ENCODE measurements at places on chromosomes 1 and 21. TPM values are rescaled to one million over a fixed set of nuclear protein-coding genes. Genes with fewer than 3 reads are reported as not detected.

DNA sequence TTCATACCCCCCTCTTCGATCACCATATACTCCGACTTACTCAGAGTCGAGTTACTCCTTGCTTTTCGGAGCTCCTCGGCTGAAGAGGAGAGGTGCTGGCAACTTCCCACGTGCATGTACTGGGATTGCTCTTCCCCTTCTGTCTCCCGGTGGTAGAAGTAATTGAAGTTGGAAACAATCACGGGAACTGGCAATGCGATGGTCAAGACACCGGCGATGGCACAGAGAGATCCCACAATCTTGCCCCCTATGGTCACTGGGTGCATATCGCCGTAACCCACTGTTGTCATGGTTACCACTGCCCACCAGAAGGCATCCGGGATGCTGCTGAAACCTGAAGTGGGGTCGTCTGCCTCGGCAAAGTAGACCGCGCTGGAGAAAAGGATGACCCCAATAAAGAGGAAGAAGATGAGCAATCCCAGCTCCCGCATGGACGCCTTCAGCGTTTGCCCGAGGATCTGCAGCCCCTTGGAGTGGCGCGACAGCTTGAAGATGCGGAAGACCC, 1.5 kb downstream of the KCNA3 start:
- DNase-seq: peak; percentile 39
- H3K4me1 ChIP-seq: peaks cover 50% of the 10 kb centered on the region
- peak overlapping the region; percentile 91 for H3K27ac ChIP-seq

GRCh38 chr1:235415008-235415904, 48.0 kb downstream of the TBCE start:
- H3K27ac ChIP-seq: no peak overlapping the region
- no peak overlapping the region for H3K4me3 ChIP-seq
- no peaks in the 10 kb centered on the region for H3K27me3 ChIP-seq
- no peaks in the 10 kb centered on the region for H3K4me1 ChIP-seq

- H3K4me1 ChIP-seq: no peaks in the 10 kb centered on the region
- no peak overlapping the region for H3K27ac ChIP-seq
- no peak overlapping the region for H3K4me3 ChIP-seq
- no peaks in the 10 kb centered on the region for H3K27me3 ChIP-seq
- no peak for DNase-seq
These were observed 59.4 kb downstream of the CAPN9 start for GRCh38 chr1:230806552-230806951.

DNA sequence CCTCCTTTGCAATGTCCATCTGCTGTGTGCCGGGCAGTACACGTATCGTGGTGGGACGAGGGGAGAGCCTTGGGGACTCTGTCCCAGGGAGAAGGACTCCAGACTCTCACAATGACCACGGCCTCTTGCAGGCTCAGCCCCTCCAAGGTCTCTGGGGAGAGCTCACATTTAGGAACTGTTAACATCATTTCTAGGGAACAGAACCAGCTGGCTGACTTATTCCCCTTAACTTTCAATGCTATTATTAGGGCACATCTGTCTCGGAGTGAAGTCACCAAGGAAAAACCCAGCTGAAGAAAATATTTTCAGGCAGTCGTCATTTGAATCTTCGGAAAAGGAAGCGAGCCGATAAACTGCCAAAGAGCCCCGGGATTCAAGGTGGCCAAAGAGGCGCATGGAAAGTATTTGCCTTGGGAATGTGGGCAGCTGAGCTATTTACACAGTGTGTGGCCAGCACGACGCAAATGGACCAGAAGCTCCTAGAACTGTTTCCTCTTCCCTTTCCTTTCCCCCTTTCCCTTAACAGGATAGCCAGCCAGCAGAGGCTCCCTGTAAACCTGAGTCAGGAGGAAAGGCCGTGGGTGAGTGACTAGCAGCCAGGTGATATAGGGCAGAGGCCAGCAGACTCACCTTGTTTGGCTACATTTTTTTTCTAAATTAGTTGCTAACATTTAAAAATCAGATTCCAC, 74.5 kb downstream of the ITPKB start:
- DNase-seq: no peak
- H3K27ac ChIP-seq: peak overlapping the region; percentile 74
- H3K27me3 ChIP-seq: no peaks in the 10 kb centered on the region
- peaks cover 11% of the 10 kb centered on the region for H3K36me3 ChIP-seq

DNA sequence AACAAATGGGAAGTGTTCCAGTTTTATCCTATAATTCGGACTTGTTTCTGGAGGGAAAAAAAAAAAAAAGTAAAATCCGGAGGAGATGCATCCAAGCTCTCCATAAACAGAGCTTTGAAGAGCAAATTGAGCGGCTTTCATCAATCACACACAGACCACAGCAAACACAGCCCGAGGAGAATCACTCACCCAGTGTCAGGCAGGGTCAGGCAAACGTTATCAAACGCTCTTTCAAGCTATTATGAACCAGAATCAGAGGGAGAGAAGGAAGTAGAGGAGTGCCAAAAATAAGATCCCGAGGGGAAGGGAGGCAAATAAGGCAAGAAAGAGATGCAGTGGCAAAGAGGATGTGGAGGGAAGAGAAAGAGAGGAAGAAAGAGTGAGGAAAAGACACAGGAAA, 188.3 kb upstream of the CAMK1G start:
- no peak overlapping the region for H3K27ac ChIP-seq
- no peaks in the 10 kb centered on the region for H3K36me3 ChIP-seq
- H3K27me3 ChIP-seq: no peaks in the 10 kb centered on the region
- H3K4me1 ChIP-seq: no peaks in the 10 kb centered on the region

DNA sequence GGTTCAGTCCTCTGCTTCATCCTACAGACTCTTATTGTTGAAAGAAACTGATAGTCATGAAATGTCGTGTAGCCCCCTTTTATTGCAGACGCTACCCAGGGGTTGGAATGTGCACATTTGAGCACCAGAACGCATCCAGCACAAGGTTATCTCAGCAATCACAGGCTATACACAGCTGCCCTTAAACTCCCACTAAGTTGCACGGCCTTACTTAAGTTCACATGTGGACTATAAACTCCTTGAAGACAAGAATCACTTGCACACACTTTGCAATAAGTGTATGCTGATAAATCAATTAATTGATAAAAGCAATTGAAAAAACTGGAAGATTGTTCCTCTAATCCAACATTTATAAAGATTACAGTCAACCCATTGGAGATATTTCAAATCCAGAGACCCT, 18.9 kb downstream of the SLC30A10 start:
- H3K27me3 ChIP-seq: no peaks in the 10 kb centered on the region
- no peaks in the 10 kb centered on the region for H3K36me3 ChIP-seq
- DNase-seq: no peak
- no peak overlapping the region for H3K27ac ChIP-seq
- H3K4me3 ChIP-seq: no peak overlapping the region
- no peaks in the 10 kb centered on the region for H3K4me1 ChIP-seq

- H3K4me3 ChIP-seq: no peak overlapping the region
- no peak overlapping the region for H3K27ac ChIP-seq
- H3K4me1 ChIP-seq: peaks cover 5% of the 10 kb centered on the region
- H3K27me3 ChIP-seq: no peaks in the 10 kb centered on the region
- no peaks in the 10 kb centered on the region for H3K36me3 ChIP-seq
- DNase-seq: no peak
These were observed 27.7 kb downstream of the ARHGEF19 start for GRCh38 chr1:16184557-16185303.

GRCh38 chr1:117646007-117646811, 40.4 kb downstream of the TENT5C start:
- no peak overlapping the region for H3K4me3 ChIP-seq
- H3K27me3 ChIP-seq: no peaks in the 10 kb centered on the region
- no peak overlapping the region for H3K27ac ChIP-seq
- H3K36me3 ChIP-seq: no peaks in the 10 kb centered on the region
- no peak for DNase-seq

GRCh38 chr1:109850827-109851226, 59.8 kb upstream of the CSF1 start:
- H3K4me3 ChIP-seq: no peak overlapping the region
- DNase-seq: no peak
- no peaks in the 10 kb centered on the region for H3K4me1 ChIP-seq
- no peak overlapping the region for H3K27ac ChIP-seq
- H3K36me3 ChIP-seq: no peaks in the 10 kb centered on the region
- H3K27me3 ChIP-seq: no peaks in the 10 kb centered on the region

The OTUD7B gene
- 17.6 TPM for total RNA-seq

The PGD gene
- 32.8 TPM for total RNA-seq
